ENCODE measurements at places on chromosomes 12 and 14.

- DNase-seq, result peak; percentile 30
Measured at GRCh38 chr12:107415834-107416233, 269.8 kb upstream of the PWP1 start.

- DNase-seq, result no peak
Measured at GRCh38 chr12:17301544-17301943, 695.6 kb upstream of the LMO3 start.

DNA sequence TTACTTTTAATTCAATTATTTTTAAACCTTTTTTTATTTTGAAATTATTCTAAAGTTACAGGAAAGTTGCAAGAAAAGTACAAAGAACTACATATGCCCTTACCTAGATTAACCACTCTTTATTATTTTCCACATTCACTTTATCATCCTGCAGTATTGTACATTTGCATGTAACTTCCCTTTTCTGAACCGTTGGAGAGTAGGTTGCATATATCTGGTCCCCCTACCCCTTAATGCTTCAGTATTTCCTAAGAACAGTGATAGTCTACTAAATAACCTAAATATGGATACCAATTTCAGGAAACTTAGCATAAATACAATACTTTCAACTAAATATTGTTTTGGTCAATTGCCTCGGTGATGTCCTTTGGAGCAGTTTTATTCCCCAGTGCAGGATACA is 15.0 kb downstream of the G2E3 start:
- DNase-seq, result no peak

DNA sequence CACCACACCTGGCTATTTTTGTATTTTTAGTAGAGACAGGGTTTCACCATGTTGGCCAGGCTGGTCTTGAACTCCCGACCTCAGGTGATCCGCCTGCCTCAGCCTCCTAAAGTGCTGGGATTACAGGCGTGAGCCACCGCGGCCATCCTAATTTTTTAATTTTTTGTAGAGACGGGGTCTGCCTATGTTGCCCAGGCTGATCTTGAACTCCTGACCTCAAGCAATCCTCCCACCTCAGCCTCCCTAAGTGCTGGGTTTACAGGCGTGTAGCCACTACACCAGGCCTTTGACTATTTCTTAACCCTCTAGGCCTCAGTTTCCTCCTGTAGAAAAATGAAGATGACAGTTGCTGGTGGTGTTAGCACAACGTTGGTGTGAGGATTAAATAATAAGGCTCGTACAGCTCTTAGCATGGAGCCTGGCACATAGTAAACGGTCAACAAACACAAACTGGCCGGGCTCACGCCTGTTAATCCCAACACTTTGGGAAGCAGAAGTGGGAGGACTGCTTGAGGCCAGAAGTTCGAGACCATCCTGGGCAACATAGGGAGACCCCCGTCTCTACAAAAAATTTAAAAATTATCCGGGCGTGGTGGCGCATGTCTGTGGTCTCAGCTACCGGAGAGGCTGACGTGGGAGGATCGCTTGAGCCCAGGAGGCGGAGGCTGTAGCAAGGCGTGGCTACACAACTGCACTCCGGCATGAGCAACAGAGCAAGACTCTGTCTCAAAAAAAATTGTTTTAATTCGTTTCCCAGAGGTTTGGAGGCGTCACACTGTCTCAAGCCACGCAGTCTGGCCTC is 979 bp downstream of the DDX54 start:
- no peak for DNase-seq

DNA sequence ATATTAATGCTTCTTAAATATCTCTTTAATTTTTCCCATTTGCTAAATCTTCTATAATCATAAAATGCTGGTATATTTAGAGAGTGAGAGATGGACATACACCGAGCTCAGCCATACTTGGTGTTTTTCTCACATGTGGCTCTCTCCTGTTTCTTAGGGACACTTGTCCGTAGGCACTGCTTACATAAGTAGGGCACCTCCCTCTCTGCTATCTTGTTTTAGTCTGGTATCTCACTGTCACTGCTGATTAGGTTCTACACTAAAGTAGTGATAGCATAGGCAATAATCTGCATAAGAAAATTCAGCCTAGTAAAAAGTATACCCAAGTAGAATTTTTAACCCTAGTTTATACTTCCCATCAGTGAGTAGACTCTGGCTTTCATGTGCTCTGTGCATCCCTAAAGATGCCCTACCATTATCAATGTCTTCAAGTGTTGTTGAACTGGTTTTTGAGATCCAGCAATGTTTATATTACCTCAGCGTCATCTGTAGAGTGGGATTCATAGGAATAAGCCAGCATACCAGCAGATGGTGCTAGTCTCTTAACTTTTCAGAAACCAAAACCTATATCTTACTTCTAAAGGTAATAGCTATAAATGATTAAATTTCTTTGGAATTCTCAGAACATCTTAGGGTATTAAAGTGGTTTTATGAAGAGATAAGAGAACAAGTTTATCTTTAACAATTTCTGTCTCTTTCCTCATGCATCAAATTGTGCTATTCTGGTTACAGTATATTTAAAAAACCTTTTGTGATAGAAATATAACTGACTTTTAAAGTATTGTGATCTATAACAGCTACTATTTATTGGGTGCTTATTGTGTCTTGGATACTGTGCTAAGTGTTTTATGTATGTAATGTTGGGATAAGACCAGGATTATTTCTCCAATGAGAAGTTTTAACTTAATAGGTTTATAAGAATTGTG is 32.9 kb downstream of the ARID2 start:
- DNase-seq, result peak; percentile 61

DNA sequence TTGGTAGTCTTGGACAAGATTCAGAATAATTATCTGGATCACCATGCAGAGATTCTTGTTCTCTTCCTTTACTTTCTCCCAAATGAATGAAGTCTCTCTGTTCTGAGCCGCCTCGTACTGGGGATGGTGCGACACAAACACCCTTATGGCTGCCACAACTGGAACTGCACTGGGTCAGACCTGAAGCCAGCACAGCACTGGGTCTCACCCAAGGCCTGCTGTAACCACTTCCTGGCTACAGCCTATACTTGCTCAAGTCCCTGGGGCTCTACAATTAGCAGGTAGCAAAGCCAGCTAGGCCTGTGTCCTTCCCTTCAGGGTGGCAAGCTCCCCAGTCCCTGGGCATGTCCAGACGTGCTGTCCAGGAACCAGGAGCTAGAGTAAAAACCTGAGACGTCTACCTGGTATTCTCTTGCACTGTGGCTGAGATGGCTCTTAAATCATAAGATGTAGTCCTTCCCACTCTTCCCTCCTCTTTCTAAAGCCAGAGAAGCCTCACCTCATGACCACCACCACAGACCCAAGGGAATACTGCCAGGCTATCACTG is 27.6 kb downstream of the IFNG start:
- no peak for DNase-seq

DNA sequence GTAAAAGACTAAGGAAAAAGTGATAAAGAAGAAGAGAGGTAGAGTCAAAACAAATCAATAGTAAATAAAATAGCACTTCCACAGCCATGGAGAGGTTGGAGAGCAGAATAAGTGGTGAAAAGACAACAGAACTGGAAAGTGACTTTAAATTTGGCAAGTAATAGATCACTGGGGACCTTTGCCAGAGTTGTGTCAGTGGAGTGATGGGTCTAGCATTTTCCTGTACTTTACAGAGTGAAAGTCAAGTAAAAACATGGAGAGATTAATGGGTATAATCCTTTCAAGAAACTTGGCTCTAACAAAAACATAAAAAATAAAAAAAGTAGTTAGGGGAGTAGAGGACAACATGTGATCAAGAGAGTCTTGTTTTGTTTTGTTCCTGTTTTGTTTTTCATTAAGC is 502.2 kb upstream of the RPL10L start:
- DNase-seq, result no peak

DNA sequence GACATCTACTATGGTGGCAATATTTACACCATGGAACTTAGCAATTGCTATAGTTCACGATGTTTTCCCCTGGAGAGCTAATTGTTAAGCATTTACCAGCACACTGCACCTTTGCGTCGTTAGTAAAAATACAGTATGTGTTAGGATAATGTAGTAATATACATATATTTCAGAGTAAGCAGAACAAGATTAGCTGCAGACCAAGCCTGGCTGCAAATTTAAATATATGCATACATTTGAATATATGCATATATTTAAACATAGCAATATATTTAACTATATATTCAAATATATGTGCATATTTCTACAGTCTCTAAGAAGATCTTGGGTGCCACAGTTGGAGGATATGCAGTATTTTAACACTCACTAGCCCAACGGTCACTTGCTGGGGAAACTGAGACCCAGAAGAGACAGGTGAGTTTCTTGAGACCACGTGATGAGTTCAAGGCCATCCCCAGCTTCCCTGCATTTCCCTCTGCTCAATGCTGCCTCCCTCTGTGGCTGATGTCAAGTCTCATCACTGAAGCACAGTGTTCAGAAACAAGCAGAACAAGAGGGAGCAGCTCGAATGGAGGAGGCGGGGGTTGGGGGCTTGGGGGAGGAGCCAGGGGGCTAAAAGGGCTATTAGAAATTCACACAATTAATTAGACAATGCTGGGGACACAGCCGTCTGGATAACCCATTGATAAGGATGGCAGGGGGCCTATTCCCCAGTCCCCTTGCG is 708.0 kb downstream of the MED13L start:
- peak; percentile 22 for DNase-seq

DNA sequence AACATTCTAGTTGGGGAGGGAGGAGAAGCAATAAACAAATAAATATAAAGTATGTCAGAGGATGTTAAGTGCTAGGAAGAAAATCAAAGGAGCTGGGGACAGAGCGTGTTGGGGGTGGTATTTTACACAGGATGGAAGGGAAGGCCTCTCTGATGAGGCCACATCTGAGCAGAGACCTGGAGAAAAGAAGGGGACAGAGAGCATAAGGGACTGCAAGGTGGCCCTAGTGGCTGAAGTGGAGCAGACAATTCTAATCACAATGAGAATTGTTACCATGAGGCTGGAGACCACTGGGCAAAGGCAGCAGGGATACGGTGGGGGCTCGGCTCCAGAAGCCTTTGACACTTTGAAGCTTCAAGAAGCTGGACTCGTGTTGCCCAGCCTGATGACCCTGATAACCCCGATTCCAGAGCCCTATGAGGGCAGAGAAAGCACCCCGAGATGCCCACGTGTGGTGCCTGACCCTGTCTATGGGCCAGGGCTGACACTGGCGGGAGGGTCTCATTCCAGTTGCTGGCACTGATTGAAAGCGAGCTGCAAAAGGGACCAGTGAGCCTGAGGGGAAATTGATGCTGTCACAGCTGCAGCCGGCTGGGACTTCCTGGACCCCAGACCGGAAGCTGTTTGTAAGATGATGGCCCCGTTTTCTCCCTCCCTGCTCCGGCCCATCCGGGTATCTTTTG is 169.1 kb downstream of the RBM19 start:
- DNase-seq, result no peak

DNA sequence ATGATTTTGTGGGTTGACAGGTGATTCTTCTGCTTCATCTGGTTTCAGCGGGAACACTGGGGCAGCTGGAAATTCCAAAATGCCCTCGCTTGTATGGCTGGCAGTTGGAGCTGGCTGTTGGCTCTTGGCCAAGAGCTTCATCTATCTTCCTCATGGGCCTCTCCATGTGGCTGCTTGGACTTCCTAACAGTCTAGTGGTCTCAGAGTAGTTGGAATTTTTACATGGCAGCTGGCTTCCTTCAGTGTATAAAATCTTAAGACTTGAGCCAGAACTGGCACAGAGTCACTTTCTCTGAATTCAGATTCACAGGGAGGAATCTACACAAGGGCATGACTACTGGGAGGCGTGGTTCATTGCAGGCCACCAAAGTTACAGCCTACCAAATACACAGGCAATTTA is 204.9 kb upstream of the RMST start:
- no peak for DNase-seq
